ENCODE measurements at places on chromosomes 5 and 9.

DNA sequence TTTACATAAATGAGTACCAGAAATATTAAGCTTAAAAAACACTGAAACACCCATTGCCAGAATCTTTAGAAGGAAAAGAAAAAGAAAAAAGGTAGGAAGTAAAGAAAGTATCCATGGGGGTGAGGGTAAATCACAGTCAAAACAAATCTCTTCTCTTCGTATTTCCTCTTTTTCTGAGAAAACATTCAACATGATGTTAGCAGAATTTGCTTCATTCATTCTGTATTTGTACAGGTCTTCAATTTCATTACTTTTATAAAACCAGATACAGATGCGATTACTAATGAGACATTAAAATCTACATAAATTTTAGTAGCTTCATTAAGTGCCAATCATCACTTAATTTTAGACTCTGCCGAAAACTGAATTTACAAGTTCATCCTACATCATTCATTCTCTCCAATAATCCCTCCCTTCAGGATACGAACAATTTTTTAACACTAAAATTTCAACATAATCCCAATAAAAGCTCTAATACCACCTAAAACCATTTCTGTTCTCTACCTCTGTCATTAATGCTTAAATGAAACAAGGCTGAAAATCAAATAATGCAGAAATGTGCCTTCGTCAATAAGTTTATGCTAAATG, 7.0 kb downstream of the NR3C1 start:
- DNase-seq: no peak

GRCh38 chr9:130214776-130215340, 42.7 kb downstream of the NCS1 start:
- no peak for DNase-seq

DNA sequence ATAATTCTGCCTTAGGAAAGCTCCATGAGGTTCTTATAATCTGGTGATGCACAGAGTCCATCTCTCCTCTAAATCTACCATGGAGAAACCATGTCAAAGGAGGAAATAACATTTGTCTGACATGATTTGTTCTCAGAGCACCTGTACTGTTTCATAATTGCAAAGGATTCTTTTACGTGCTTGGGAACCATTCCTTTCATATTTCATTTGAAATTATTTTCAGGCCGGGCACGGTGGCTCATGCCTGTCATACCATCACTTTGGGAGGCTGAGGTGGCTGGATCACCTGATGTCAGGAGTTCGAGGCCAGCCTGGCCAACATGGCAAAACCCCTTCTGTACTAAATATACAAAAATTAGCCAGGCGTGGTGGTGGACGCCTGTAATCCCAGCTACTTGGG, 65.4 kb downstream of the UGCG start:
- DNase-seq: no peak

DNA sequence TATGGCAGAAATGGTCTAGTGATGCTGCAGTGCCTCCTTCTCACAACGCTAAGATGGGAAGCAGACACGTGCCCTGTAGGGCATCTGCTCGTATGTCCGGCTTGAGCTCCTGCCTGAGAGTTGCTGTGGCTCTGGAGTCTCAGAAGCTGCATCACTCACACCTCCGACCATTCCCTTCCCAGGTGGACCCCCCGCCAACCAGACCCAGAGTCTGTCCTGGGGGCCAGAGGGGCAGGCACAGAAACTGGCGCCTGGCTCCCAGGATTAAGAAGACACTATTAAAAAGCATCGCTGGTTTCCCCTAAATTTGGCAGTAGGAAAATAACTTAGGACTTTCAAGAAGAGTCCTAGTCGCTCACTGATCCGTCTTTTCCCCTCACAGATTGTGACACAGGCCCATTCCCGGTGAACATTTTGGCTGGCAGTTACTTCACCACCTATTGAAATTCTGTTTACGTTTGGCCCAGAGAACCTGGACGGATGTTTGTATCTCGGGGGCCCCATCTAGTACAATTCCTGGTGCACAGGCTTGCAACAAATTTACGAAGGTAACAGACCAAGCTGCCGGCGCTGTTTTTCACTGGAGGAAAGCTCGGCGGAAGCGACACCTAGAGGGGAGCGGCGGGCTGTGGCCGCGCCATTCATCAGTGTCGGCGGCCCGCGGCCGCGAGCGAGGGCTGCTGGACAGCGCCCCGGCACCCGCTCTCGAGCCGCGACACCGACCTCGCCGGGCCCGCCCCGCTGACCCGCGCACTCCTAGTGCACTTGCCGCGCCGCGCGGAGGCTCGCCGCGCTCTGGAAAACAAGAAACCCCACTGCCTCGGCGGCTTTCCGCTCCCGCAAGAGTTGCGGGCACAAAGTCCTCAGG, 1.6 kb downstream of the FSTL4 start:
- no peak for DNase-seq

DNA sequence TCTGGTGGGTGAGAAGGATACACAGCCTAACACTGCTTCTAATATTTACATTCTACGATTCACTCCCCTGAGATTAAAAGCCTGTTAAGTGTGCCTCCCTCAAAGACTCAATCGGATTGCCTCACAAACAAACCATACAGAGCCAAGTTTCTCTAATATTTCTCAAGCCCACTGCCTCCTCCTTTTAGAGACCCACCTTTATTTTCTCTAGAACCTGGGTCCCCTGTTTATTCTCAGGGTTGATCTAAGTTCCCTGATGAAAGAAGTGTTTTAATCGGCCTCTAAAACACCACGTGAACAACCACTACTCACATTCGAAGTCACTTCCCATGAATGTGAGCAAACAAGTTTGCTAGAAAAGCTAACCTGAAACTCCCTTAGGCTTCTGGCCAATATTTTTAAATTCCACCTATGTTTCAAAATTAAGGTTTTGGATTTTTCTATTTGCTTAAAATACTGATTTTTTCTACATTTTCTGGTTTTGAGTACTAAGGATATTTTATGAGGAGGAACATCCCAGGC, 76.5 kb downstream of the GLIS3 start:
- DNase-seq: no peak

GRCh38 chr9:17837965-17838364, 259.1 kb downstream of the SH3GL2 start:
- DNase-seq: no peak

DNA sequence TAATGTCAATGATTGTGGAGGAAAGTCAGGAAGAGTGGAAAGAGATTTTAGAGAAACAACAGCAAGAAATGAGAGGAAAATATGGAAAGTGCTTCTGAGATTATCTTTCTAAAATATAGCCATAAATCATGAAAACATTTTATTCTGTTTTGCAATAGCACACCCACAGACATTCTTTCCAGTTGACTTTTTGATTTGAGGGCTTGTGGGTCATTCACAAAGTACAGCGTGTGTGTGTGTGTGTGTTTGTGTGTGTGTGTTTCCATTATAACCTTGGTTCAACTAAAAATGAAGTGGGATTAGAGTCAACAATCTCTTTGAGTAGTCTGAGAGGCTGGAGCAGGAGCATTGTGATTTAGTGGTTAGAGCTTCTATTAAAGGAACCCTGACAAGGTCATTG, 116.6 kb upstream of the GAS1 start:
- DNase-seq: no peak

DNA sequence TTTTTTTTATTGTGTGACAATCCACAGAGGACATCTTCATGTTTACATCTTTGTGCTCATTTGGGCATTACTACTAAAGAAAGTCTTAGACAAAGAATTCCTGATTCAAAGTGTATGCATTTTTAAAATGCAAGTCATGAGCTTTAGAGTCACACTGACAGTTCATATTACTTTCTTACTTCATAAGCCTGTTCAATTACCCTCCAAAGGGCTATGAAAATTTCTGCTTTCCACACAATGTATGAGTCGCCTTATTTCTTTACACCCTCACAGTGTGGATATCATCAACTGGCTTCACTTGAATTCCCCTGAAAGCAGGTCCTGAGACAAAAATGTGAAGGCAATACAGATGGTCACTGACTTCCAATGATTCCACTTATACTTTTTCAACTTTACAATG, 280.4 kb upstream of the PTGER4 start:
- no peak for DNase-seq

Measured in thymus (tissue), 14 donors.